ENCODE measurements at places on chromosomes 1 and 21.

- no peak for DNase-seq
Measured at GRCh38 chr1:48242141-48242736, 19.7 kb downstream of the SLC5A9 start.

GRCh38 chr1:211910113-211910884 is 79.7 kb upstream of the LPGAT1 start:
- no peak for DNase-seq

GRCh38 chr21:24096651-24097050 is 1510.6 kb downstream of the MRPL39 start:
- DNase-seq, result no peak

DNA sequence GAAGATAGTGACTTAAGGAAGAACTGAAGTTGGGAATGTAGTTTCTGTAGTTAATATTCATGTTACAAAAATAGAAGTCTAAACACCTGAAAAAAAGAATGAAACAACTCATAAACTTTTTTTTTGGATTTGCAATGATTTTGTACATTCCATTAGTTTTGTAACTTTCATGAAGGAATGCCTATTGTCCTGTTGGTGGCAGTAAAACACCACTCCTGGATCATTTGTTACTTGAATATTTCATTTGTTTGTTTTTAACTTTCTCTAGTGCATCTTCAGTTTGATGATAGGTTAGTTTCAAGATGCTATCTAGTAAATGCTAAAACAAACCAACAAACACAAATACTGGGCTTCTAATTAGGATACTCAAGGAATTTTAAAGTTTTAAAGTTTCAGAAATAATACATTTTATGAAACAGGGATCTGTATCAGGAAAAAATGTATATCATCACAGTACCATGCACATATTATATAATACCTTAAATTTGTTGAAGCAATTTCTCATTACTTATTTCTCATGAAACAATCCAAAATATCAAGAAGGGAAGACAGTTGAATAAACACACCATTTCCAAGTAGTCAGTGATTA is 229.7 kb upstream of the CACYBP start:
- DNase-seq, result peak; percentile 4

- no peak for DNase-seq
Measured at GRCh38 chr1:107934578-107934977, 30.4 kb downstream of the VAV3 start.

DNA sequence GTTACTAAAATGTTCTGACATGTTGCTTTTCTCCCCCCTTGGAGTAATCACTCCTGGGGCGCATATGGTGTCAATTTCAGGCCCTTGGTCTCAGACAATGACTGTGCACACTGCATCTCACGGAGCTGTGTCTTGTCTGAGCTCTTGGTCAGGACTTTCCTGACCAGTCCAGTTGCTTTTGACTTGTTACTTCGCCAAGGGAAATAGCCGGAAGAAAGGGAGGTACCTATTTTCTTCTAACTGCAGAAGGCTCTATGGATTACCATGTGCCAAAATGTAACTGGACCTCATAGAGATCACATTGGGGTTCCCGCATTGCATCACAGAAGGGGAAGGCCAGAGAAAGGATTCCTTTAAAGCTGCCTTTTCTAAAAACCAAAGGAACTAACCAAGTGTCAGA is 68.6 kb downstream of the SPAG17 start:
- DNase-seq, result no peak

GRCh38 chr1:145979746-145980456 is 15.4 kb downstream of the POLR3GL start:
- DNase-seq, result no peak

DNA sequence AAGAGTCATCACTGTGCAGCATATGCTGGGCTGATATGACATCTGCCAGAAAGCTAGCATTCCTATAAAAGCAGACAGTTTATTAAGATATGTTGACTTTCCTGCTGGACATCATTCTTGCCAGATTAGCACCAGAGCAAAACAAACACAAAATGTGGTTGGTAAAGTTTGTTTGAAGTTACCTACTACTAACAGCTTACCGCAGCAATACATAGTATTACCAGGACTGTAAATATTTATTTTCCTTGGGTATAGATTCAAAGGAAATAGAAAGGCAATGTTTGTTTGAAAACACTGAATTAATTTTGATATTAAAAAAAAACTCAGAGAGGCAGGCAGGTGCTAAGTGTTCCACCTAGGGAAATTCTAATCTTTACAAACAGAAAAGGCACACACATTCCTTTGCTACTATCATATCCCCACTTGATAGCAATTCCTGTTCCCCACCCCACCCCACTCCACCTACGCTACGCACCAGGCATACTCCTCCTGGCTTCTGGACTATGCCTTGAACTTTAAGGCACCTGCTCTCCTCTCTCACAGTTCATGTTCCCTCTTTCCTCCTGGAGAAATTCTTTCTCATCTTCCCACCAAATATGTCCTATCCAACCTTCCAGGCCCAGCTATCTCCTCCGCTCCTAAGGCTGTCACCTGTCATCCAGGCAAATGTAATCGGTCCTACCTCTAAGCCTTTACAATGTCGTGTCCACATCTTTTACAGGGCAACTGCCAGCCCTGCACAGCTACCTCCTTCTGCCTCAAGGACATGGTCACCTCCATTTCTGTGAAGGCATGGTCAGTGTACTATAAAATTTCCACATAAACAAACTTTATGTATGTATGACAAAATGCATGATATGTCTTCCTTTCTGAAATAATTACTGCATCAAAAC is 34.7 kb downstream of the PTPN14 start:
- DNase-seq, result no peak

GRCh38 chr1:234532503-234532922 is 53.5 kb upstream of the TARBP1 start:
- DNase-seq, result no peak

DNA sequence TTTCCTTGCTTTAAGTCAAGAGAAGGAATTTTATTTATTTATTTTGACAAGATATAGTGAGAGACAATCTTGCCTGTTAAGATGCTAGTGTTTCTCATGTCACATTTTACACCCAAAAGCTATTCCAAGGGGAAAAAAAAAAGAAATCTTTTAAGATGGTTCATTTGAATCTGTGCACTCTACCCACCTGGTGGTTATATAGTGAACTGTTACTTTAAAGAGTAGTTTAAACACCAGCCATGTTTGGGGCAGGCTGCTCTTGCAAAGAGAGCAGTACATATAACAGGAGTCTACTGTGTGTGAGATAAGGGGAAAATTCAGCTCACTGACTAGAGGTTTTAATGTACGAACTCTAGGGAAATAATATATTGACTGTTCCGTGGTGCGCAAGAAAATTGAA is 3.3 kb upstream of the ELAVL4 start:
- DNase-seq, result no peak

DNA sequence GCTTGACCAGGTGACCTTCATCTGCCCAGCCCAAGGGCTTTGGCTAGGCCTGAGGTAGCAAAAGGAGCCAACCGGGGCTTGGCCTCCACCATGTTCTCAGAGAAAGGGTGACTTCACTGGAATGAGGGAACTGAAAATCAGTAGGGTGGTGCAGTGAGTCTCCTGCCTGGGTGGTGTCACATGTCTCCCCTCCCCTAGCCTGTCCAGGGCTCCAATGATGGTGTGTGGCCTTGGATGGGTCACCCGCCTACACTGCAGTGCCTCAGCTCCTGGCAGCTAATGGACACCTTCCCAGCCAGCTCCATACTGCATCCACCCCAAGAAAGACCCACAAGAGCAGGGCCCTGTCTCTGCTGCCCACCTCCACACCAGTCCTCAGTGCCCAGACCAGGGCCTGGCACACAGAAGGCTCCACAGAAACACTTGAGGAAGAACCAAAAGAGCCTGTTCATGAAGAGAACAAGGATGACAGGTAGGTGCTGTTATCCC is 678.7 kb downstream of the MATN1 start:
- DNase-seq, result no peak

Measured in retina (tissue), 1 donor.